ENCODE measurements at places on chromosomes 6 and 20. TPM values are rescaled to one million over a fixed set of nuclear protein-coding genes. Genes with fewer than 3 reads are reported as not detected.

GRCh38 chr6:7763881-7764280 lies 38.0 kb downstream of the BMP6 start:
- H3K27me3 ChIP-seq, result no peaks in the 10 kb centered on the region
- H3K36me3 ChIP-seq, result no peaks in the 10 kb centered on the region
- H3K4me1 ChIP-seq, result no peaks in the 10 kb centered on the region
- H3K27ac ChIP-seq, result no peak overlapping the region
- no peak for DNase-seq

DNA sequence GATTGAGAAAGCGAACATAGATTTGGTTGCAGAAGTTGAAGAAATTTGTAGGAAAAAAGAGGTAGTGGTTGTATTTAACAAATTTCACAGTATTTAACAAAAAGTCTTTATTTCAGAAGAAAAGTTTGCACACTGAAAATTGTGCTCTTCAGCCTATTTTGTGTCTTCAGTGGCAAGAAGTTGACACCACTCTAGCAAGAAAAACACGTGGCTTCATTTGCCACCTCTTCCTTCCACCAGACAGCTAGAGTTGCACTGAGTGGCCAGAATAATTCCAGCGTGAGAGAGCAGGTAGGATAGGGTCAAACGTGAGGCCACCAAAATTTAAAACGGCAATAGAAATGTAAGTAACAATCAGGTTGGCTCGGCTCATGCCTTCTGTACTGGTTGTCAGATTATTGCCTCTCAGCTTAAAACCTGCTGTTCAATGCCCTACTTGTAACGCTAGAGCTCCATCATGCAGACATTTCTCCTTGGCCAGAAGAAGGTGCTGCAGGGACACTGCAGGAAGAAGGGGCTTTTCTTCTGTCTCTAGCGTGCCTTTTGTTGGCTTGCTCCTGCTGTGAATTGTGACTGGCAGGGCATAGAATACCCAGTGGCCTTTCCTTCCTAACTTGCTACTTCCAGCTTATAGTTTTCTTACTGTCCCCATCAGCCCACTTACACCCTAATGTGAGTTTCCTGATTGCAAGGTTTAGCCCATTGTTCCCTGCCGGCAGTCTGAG lies 12.1 kb downstream of the TRAPPC3L start:
- peaks cover 42% of the 10 kb centered on the region for H3K27me3 ChIP-seq
- no peak overlapping the region for H3K27ac ChIP-seq
- H3K36me3 ChIP-seq, result no peaks in the 10 kb centered on the region

DNA sequence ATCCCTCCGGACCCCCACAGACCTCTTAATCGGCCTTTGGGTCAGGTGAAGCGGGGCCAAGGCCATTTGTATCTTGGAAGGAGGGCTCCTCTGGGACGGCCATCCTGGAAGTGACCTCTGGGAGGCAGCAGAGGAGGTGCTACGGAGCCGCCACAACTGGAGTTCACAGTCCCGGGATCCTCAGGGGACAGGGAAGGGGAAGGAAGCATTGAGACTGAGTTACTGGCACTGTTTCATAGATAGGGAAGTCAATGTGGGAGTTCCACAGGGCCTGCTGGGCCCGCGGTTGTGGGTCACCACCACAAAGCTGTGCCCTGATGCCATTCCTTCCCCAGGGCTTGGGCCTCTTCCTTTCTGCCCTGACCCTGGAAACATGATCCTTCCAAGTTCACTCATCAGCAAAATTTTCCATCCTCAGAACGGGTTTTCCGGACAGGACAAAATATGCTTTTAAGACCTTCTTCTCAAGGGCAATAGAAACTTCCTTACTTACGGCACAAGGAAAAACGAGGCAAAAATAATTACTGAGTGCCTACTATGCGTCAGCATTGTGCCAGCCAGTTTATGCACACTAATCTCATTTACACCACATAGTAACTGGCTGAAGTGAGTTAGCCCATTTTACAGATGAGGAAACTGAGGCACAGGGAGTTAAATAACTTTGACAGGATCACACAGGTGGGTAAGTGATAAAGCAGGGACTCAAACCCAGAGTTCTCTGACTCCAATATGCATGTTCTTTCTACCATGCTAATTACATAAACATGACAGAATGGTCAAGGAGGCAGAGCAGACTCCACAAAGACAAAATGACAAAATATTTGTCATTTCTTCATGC lies 143.8 kb downstream of the UNC5CL start:
- H3K27me3 ChIP-seq, result no peaks in the 10 kb centered on the region
- DNase-seq, result no peak
- no peak overlapping the region for H3K4me3 ChIP-seq
- H3K4me1 ChIP-seq, result peaks cover 29% of the 10 kb centered on the region

DNA sequence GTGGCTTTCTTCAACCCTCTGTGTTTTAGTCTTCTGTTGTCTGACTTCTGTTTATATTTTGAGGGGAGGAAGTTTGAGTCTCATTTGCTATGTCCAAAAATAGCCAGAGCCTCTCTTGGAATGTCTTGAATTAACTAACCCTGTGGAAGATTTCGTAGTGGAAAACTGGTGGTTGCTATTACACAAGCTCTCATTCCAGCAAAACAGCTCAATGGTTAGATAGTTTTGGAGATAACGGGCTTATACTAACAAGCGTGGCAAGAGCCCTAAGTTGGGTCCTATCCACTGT lies 1.6 kb downstream of the CCN2 start:
- peaks cover 44% of the 10 kb centered on the region for H3K4me1 ChIP-seq
- H3K27me3 ChIP-seq, result no peaks in the 10 kb centered on the region
- no peak for DNase-seq
- peak overlapping the region; percentile 84 for H3K27ac ChIP-seq
- peaks cover 4% of the 10 kb centered on the region for H3K36me3 ChIP-seq
- peak overlapping the region; percentile 73 for H3K4me3 ChIP-seq

The PSMB8 gene
- total RNA-seq, result 43.8 TPM

GRCh38 chr6:16752206-16752866 lies 8.9 kb downstream of the ATXN1 start:
- peaks cover 93% of the 10 kb centered on the region for H3K4me1 ChIP-seq
- H3K27ac ChIP-seq, result peak overlapping the region; percentile 93
- no peak for DNase-seq
- no peaks in the 10 kb centered on the region for H3K27me3 ChIP-seq
- H3K36me3 ChIP-seq, result peaks cover 9% of the 10 kb centered on the region

DNA sequence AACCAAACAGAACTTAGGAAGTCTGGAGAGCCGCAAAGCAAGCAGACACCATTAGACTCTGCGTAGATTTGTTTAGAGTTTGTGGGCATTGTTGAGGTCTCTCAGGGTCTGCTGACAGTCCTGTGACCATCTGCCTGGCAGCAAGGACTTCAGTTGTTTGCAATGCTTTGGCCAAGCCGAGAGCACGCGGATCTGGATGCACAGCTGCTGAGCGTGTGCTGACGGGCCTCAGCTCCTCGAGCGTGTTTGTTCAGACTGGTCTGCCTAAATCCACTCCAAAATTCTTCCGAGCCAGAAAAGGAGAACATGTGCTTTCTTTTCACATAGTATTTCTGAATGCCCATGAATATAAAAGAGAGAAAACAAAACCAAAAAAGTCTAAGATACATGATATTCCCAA lies 159.0 kb downstream of the ZNF217 start:
- H3K4me1 ChIP-seq, result no peaks in the 10 kb centered on the region
- H3K27ac ChIP-seq, result no peak overlapping the region
- H3K36me3 ChIP-seq, result no peaks in the 10 kb centered on the region
- DNase-seq, result no peak
- no peaks in the 10 kb centered on the region for H3K27me3 ChIP-seq

DNA sequence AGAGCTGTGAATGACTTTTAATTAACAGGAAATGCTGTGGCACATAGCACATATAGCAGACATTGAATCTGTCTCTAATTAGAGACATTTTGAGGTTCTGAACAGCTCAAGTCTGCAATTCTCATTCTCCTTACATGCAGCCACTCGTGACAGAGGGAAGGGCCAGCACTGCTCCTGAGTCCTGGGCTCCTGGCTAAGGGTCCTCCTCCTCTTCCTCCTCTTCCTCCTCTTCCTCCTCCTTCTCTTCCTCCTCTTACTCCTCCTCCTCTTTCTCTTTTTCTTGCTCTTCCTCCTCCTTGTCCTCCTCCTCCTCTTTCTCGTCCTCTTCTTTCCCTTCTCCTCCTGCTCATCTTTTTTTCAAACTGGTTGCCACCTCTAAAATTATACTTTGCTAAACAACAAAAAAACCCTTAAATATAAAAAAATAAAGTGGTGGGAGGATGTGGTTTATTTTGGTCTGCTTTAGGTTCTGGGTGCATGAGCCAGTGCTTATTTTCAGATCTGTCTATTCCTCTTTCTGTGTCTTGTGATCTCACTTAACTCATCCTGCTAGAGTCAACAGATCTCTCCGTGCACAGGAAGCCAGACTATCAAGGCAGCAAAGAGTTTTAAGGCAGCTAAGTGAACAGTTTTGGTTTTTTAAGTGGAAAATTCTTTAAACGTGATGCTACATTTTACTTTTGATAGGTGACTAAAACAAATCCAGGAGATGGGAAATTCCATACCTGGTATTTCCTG lies 159.3 kb downstream of the CD83 start:
- no peaks in the 10 kb centered on the region for H3K36me3 ChIP-seq
- no peaks in the 10 kb centered on the region for H3K4me1 ChIP-seq
- DNase-seq, result no peak
- no peak overlapping the region for H3K27ac ChIP-seq
- H3K27me3 ChIP-seq, result no peaks in the 10 kb centered on the region
- no peak overlapping the region for H3K4me3 ChIP-seq

GRCh38 chr20:62832212-62832922 lies 15.5 kb downstream of the COL9A3 start:
- peaks cover 8% of the 10 kb centered on the region for H3K4me1 ChIP-seq
- no peak overlapping the region for H3K4me3 ChIP-seq

DNA sequence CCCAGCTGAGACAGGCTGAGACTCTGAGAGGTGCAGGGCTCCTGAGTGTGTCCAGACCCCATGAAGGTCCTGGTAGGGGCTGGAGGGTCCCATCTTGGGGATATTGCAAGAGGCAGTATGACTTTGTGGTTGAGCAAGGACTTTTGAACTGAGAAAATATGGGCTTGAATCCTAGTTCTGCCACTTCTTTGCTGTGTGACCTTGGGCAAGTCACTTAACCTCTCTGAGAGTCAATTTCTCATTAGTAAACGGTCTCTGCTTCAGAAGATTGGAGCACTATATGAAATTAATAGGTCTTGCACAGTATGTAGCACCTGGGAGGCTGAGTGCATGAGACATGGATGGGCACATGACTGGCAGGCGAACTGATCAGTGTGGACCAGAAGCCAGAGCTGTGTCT lies 42.7 kb downstream of the TFEB start:
- no peak overlapping the region for H3K27ac ChIP-seq
- H3K4me1 ChIP-seq, result no peaks in the 10 kb centered on the region
- no peak overlapping the region for H3K4me3 ChIP-seq
- no peak for DNase-seq

The SLC17A9 gene
- total RNA-seq, result 0.28 TPM

GRCh38 chr20:19205981-19206396 lies 6.5 kb upstream of the SLC24A3 start:
- H3K27me3 ChIP-seq, result peaks cover 27% of the 10 kb centered on the region
- H3K27ac ChIP-seq, result no peak overlapping the region
- no peaks in the 10 kb centered on the region for H3K4me1 ChIP-seq
- DNase-seq, result peak; percentile 38
- H3K4me3 ChIP-seq, result no peak overlapping the region

The TMEM217 gene
- 4.0 TPM for total RNA-seq

The PTCRA gene
- total RNA-seq, result not detected

The TMEM244 gene
- total RNA-seq, result not detected

The COL10A1 gene
- not detected for total RNA-seq

DNA sequence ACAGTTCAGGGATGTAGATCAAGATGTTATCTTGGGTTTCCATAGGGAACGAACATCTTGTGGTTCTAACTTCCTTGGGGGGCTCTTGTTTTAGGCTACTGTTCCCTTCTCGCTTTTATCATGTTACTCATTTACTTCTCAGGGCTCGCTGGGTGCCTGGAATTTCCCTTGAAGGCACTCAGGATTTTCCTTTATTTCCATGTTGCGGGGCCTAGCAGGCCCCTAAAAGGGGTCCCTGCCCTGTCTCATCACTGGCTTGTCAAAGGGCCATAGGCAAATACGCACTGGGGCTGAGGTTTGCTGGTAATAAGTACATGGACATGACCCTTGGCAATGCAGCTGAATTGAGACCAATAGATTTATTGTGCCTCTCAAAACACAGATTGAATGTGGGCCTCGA lies 262.3 kb downstream of the CDH4 start:
- H3K36me3 ChIP-seq, result no peaks in the 10 kb centered on the region
- H3K4me1 ChIP-seq, result no peaks in the 10 kb centered on the region
- peaks cover 5% of the 10 kb centered on the region for H3K27me3 ChIP-seq
- no peak overlapping the region for H3K27ac ChIP-seq
- no peak overlapping the region for H3K4me3 ChIP-seq

The ARFGEF3 gene
- 1.5 TPM for total RNA-seq

GRCh38 chr6:13992417-13993055 lies 67.8 kb downstream of the RNF182 start:
- no peaks in the 10 kb centered on the region for H3K36me3 ChIP-seq
- H3K4me1 ChIP-seq, result no peaks in the 10 kb centered on the region
- H3K4me3 ChIP-seq, result no peak overlapping the region
- no peaks in the 10 kb centered on the region for H3K27me3 ChIP-seq
- H3K27ac ChIP-seq, result no peak overlapping the region
- DNase-seq, result no peak

DNA sequence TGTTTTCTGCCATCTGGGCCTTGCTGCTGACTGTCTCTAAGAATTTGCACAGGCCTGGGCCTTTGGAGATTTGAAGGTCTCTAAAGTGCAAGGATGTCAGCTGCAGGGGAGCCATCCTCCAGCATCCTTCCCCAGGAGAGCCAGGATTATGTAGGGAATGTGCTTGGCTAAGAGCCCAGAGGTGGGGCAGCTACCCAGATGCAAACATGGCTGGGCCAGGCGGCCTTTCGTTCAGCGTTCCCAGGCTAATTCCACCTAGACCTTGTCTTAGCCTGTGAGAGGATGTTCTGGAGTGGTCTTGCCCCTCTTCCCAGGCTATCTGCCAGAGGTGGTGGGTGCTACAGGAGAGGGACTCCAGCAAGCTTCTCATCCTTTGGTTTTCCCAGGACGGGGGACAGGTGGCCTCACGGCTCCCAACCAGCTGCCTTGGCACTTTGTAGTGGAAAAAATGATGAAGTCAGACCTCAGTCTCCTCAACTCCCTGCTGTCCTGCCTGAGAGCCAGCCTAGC lies 7.7 kb upstream of the PTGIS start:
- DNase-seq, result no peak
- peaks cover 18% of the 10 kb centered on the region for H3K4me1 ChIP-seq
- H3K4me3 ChIP-seq, result no peak overlapping the region
- H3K27ac ChIP-seq, result no peak overlapping the region
- no peaks in the 10 kb centered on the region for H3K27me3 ChIP-seq
- H3K36me3 ChIP-seq, result no peaks in the 10 kb centered on the region

DNA sequence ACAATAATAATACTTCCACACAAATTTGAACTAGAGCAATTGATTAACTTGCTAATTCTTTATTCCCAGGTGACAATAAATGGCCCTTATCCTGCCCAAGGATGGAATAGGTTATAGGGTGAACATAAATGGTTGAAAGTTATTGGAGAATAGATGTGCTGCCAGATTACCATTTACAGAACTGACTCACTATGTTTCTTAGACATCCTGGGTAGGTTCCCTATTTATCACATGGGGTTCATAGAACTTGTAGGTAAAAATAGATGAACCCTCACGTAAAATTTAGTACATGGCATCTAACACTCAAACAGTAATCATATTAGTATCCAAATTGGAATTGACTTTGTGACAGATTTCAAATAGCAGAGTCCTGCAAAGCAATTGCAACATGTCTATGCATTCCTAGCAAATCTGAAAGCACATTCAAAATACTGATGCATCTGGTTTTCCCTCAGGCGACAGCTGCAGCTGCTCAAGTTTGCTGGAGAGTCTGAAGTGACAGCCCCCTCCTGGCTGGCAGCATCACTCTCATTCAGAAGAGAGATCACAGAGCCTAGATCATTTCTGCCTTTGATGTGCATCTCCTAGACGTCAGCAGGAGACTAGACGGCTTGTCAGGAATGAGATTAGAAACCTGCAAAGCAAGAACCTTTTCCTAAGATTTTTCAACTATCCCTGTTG lies 80.2 kb upstream of the RNF217 start:
- H3K36me3 ChIP-seq, result no peaks in the 10 kb centered on the region
- no peak overlapping the region for H3K4me3 ChIP-seq
- no peaks in the 10 kb centered on the region for H3K27me3 ChIP-seq
- no peaks in the 10 kb centered on the region for H3K4me1 ChIP-seq

Data from Panc1 (cell line).